ENCODE measurements at places on chromosomes 6 and 20.

DNA sequence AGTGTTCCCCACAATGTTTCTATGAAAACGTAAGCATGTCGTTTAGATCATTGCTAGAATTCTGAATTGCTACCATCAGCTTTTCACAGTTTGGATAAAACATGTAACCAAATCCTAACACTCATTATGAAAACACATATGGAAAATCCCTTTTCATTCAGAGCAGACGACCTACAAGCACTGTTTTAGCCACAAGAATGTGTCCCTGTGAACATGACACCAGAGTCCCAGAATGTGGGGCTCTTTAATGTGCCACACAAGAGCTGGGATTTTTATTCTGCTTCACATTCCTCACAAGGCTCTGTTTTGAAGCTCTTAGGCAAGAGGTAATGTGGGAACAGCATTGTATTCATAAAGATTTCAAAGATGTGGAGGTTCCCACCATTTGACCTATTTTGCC, 141.1 kb upstream of the CITED2 start:
- DNase-seq = peak; percentile 58

DNA sequence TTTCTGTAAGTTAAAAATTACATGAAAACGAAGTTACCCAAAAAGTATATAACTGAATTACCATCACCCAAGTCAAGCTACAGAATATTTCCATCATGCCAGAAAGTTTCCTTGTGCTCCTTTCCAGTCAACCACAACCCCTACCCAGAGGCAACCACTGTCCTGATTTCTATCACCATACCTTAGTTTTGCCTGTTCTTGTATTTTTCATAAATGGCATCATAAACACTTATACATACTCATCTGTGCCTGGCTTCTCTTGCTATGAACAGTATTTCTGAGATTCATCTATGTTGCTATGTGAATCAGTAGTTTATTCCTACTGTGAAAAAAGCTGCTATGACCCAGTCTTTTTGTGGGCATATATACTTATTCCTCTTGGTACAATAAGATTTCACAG, 7.4 kb downstream of the FKBP5 start:
- no peak for DNase-seq

DNA sequence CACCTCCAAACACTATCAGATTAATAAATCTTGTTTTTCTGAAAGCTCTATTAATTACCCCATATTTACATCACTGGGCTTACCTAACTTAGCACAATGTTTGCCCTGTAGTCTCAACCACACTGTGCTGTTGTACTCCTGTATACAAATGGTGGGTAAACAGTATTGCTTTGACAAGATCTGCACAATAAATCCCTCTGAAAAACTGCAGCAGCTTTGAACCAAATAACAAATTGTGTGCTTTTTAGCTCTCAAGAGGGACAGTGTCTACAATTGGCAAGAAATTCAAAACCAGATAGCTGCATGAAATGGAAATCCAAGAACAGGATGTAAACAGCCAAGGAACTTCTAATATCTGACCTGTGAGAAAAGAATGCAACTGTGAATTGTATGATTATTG, 10.4 kb downstream of the KIF6 start:
- DNase-seq = no peak

- no peak for DNase-seq
Measured at GRCh38 chr6:79158856-79159516, 75.5 kb downstream of the HMGN3 start.

DNA sequence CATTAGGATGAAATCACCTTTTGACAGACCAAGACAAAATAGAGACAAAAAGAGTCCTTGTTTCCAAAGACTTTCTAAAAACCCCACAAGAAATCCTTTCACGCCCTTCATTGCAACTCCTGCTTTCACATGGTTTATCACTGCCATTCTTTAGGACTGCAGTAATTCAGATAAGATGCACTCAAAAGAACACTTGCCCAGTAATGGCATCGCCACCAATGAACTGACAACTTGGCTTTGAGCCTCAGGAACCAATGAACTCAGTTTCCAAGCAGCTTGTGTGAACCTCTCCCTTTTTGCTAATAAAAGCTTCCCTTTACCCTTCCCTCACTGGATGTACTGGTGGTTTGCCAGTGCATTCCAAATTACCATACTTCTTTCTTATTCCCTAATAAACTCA, 21.8 kb downstream of the OSTM1 start:
- no peak for DNase-seq

GRCh38 chr6:134740027-134740373, 209.9 kb downstream of the ALDH8A1 start:
- DNase-seq = no peak

DNA sequence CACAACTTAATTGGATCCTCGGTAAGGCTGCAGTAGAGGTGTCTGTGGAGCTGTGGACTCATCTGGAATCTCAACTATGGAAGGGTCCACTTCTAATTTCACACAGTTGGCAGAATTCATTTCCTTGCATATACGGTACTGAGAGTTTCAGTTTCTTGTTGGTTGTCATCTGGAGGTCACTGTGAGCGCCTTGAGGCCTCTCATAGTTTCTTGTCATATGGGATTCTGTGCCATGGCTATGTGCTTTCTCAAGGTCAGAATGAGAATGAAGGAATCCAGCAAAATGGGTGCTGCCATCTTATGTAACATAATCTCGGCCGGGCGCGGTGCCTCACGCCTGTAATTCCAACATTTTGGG, 298.2 kb downstream of the DOK5 start:
- DNase-seq = no peak

DNA sequence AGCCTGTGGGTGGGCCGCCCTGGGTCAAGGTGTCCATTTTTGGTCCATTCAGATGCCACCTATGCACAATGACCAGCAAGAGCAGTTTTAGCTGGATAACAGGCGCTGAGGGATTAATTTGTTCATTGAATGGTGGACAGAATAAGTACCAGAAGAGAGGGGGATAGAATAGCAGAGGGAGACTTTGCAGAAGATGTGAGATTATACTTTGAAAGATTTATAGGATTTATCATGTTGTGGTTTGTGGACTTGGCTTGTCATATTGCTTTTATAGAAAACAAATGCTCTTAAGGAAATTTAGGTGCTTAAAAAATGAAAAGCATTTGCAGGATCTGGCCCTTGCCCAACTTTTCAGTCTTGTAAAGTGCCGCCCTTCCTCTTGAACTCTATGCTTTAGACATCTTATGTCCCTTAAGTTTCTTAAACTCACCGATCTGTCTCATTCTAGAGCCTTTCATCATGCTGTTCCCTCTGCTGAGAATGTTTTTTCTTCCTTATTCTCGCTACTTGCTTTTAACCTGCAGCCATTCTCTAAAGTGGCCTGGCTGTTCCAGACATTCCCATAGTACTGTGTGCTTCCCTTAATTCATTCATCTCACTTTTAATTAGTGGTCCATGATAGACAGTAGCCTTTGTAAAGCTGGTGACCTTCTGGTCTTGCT, 42.5 kb downstream of the CD109 start:
- no peak for DNase-seq

- DNase-seq = peak; percentile 15
Measured at GRCh38 chr6:29602564-29603361, 17.8 kb downstream of the OR2H2 start.

GRCh38 chr6:159713984-159714383, 13.3 kb upstream of the WTAP start:
- DNase-seq = no peak

GRCh38 chr6:24537082-24537699, 42.4 kb downstream of the ALDH5A1 start:
- peak; percentile 14 for DNase-seq

DNA sequence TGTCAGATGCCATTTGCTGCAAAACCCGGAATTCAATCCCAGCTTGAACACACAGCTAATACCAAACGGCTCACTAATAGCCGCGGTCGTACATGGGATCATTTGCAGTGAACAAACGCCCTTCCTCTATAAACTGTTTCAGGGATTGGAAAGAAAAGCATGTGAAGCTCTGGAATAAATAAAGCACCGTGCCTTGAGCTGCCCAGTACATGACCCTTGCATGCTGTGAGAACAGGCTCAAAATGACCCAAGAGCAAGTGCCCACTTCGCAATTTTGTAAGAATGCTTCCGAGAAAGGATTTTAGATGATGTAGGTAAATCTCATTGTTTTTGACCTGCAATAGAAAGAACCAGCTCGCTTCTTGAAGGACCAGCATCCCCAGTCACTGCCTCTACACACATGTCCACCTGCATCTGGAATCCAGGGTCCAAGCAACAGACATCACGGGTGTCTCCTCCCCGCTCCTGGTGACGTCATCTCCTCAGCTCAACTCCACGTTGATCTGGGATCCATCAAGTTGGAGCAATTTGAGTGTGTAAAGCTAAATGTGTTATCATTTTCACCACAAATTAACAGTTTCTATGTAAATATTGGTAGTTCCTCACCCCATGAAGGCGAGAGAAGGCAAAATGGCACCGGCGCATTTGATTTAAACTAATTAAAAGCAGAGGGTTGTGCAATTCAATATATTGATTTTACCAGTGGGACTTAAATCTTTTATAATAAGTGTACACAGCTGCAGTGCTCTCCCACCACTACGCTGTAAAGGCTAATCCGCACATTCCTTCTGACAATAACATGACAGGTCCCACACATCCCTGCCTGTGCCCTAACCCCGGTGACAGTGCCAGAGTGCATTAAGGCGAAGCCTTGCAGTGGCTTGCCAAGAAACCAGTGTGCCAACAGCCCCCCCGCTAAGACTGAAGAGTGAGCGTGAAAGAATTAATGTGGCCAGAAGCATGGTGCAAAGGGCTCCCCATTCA, 6.2 kb downstream of the BMP7 start:
- no peak for DNase-seq

All from EL (cell line).